ENCODE measurements at places on chromosomes 7 and 10. TPM values are rescaled to one million over a fixed set of nuclear protein-coding genes. Genes with fewer than 3 reads are reported as not detected.

DNA sequence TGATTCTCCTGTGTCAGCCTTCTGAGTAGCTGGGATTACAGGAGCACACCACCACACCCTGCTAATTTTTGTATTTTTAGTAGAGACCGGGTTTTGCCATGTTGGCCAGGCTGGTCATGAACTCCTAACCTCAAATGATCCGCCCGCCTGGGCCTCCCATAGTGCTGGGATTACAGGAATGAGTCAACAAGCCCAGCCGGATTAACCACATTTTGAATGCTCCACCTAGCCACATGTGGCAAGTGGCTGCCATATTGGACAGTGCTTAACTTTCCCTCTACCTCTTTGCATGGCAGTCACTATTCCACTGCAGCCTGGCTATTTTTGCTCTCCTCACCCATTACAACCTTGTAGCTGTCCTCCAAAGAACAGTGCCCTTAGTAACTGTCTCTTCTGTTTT, 160.1 kb downstream of the GATA3 start:
- no peak for DNase-seq

- DNase-seq = no peak
Observed at GRCh38 chr10:4736183-4736582, 89.8 kb upstream of the AKR1E2 start.

GRCh38 chr7:90472805-90473540, 3.5 kb downstream of the PTTG1IP2 start:
- no peak for DNase-seq

GRCh38 chr10:30063099-30063498, 3.7 kb upstream of the JCAD start:
- peak; percentile 24 for DNase-seq

DNA sequence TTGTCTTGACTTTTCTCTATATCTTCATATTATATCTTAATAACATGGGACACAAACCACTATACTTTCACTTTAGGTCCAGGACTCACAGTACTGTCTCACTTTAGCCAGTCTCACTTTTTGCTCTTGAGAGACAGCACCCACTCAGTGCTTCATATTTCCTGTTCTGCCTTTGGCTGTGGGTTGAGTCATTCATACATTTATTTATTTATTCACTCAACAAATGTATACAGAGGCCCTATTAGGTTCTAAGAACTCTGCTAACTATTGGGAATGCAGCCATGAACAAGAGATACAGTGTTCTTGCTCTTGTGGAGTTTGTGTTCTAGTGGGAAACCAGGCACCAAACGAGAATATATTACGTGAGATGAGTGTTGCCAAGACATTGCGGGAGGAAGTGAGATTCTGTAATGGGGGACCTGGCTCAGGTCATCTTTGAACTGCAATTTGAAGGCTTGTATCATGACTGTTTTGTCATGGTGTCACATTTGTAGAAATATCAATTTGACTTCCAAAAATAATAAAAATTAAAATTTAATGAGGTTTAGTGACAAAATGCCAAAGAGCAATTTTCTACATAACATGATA, 190.1 kb downstream of the SDHAF3 start:
- no peak for DNase-seq

DNA sequence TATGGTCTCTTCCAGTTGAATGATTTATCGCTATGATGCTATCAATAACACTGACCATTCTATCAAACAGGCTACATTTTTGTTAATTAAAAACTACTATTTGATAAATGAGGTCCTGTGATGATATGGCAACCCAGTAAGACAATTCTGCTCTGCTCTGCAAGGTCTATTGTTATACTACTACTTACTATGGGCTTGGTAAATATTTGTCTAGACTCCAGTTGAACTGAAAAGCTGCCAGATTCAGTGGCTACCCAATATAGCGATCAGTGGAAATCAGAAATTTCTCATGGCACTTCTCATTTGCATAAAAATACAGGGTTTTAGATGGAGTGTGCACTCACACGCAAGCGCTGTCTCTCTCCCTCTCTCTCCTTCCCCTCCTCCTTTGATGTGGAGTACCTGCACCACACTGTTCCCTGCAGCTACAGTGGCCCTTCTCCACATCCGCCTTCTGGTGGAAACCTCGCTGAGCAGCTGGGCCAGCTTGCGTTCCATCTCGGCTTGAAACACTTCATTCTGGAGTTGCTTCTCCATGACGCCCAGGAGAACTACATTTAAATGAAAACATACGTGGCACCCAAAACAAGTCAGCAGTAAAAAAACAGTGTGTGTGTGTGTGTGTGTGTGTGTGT, 77.9 kb downstream of the KIAA1549 start:
- no peak for DNase-seq

- DNase-seq = peak; percentile 51
Observed at GRCh38 chr10:5565671-5566581, 41.2 kb downstream of the CALML3 start.

- no peak for DNase-seq
Observed at GRCh38 chr7:50620433-50620832, 55.2 kb upstream of the DDC start.

DNA sequence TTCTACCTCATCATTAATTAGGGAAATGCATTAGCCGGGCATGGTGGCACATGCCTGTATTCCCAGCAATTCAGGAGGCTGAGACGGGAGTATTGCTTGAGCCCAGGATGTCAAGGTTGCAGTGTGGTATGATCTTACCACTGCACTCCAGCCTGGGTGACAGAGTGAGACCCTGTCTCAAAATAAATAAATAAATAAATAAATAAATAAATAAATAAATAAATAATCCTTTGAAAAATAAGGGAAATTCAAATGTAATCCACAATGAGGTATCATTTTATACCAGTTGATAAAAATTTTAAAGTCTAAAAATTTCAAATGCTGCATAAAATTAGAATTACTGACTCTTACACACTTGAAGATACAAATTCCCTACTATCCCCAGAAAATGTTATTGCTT, 334.3 kb downstream of the ADK start:
- DNase-seq = no peak

GRCh38 chr7:5424749-5425506, 1.3 kb upstream of the TNRC18 start:
- no peak for DNase-seq

- no peak for DNase-seq
Observed at GRCh38 chr7:82071468-82071867, 301.6 kb upstream of the HGF start.

DNA sequence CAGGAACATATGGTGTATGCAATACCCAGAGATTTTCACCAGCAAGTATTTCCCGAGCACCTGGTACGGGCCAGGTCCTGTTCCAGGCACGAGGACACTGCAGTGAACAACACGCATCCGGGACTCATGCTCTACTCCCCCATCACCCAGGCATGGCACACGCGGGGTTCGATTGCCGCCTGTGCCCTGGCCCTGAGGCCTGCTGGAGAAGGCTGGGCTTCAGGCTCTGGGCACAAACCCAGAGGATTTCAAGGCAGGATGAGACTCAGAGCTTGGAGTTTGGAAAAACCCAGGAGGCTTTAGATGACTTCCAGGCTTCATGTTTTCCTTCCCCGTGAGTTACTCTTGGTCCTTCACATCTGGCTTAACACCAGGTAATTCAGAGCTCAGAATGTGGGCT, 143.5 kb downstream of the NEURL1 start:
- no peak for DNase-seq

- no peak for DNase-seq
Observed at GRCh38 chr7:30699706-30700495, 17.6 kb upstream of the CRHR2 start.

DNA sequence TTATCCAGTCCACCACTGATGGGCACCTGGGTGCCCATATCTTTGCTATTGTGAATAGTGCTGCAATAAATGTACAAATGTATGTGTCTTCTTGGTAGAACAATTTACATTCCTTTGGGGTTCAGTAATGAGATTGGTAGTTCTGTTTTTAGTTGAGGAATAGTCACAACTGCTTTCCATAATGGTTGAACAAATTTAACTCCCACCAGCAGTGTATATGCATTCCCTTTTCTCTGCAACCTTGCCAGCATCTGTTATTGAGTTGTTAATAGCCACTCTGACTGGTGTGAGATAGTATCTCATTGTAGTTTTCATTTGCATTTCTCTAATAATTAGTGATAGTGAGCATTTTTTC, 27.8 kb downstream of the COA1 start:
- no peak for DNase-seq

DNA sequence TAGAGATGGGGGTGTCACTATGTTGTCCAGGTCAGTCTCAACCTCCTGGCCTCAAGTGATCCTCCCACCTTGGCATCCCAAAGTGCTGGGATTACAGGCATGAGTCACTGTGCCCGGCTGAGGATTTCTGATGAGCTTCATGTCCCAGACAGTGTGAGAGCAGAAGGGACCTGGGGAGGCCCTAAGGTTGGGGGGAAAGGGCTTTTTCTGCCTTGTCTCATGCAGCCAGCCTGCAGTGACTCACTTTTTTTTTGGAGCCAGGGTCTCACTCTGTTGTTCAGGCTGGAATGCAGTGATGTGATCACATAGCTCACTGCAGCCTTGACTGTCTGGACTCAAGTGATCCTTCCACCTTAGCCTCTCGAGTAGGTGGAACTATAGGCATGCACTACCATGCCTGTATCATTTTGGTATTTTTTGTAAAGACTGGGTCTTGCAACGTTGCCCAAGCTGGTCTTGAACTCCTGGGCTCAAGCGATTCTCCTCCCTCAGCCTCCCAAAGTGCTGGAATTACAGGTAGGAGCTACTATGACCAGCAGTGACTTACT, 14.6 kb downstream of the COL26A1 start:
- DNase-seq = no peak

- no peak for DNase-seq
Observed at GRCh38 chr7:157926107-157926506, 589.3 kb downstream of the DNAJB6 start.

- no peak for DNase-seq
Observed at GRCh38 chr7:69457595-69458504, 140.4 kb upstream of the AUTS2 start.

Gene C10orf53
- not detected for polyA plus RNA-seq

GRCh38 chr10:120508393-120508792, 51.4 kb downstream of the PLPP4 start:
- no peak for DNase-seq

Gene CPVL
- not detected for polyA plus RNA-seq

DNA sequence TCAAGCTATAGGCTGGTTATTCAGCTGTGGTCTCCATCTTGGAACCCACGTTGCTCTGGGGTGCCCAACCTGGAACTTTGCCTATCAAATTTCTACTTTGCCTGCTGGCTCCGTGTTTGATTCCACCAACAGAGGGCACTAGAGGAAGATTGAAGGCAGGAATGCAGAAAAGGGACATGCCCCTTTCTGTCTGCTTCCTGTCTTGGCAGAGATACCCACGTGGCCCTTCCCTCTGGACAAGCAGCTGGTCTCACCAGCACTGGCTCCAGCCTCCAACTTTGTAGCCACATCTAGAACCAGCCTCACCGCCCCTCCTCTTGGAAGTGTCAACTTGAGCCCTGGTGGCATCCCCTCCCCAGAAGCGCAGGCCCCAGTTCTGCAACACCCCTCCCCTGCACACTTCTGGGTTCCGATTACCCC, 52.1 kb upstream of the ZNF438 start:
- DNase-seq = no peak

Gene GIMAP7
- polyA plus RNA-seq = not detected

GRCh38 chr7:109462171-109462570, 892.5 kb downstream of the DNAJB9 start:
- no peak for DNase-seq

Gene XRCC2
- 0.84 TPM for polyA plus RNA-seq

Gene ELFN1
- polyA plus RNA-seq = 0.14 TPM

DNA sequence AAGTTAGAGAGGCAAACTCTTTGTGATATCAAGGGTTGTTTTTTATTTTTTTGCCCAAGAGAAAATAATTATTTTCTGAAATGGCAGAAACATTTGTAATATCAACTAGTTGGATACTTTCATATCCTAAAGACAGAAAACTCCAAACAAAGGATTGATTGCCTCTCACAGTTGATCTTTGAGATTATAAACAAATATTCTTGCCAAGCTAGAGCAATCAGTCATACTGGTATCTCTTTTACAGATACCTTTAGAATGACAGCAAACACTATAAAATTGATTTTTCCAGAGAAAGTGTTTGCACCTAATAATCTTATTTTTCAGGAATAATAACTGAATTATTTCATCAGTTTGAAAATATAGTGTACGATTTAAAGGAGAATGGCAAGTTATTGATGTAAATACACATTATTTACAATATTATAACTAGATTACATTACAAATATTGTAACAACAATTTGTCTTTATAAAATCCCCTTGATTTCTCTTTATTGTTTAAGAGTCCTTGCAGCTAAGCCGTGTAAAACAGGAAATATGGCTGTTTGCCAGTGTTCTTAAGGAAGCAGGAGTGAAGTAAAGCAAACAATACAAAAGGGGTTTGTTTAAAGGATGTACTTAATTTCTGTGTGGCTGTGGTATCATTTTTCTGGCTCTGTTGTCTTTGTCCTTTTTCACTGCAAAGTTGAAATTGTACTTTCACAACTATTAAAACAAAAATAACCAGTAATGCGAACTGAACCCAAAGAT, 58.4 kb downstream of the MAPK8 start:
- DNase-seq = peak; percentile 8

DNA sequence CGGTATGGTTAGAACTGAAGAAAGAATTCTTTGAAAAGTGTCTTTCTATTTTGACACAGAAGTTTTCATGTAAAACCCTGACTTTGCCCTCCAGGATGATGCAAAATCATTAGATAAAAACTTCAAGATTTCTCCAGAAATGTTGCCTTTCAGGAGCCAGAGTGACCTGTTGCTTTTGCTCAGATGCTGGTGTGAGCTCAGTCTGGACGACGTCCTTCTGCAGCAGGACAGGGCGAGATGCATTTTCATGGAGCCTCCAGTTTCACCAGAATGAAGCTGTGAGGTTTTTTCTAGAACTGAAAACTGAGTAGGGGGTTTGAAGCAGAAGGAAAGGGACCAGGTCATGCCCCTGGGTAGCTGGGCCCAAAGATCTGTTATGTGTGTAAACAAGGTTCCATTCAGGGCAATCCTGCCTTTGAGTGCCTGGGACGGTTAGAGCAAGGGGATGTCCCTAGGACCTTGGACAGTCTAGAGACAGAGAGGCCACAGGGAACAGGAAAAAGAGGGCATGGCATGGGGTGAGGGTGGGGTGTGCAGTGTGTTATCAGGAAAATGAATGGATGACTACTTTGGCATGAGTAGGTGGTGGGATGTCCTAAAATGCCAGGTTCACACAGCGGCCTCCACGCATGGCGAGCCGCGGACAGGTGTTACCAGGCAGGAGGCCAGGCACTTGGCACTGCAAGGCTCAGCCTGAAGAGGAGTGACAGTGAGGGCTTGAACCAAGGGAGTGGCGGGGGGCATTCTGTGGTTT, 356.3 kb downstream of the CXCL12 start:
- DNase-seq = no peak

- DNase-seq = no peak
Observed at GRCh38 chr10:22932626-22933370, 4.9 kb downstream of the ARMC3 start.

- DNase-seq = no peak
Observed at GRCh38 chr7:77696643-77697534, 630 bp downstream of the RSBN1L start.
